Germinal center (tissue), 1 donor: ENCODE measurements at places on chromosomes 1 and 21.

- no peak for DNase-seq
These were observed 140.9 kb downstream of the ACTL8 start for GRCh38 chr1:17895986-17896385.

DNA sequence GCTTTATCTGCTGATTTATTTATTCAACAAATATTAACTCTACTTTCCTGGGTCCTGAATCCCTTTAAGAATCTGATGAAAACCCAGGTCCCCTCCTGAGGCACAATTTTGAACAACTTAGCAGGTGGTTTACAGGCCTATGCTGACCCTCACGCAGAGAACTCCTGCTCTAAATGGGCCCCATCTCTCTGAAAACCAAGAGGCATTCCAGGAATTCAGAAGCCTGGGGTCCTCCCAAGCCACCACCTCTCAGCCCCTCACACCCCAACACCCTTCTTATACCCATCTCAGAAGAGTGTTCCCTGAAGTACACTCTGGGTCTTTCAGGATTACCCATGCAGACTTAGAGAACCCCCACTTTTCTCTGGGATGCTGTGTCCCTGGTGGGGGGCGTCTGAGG, 34.5 kb downstream of the LHX4 start:
- DNase-seq, result no peak

DNA sequence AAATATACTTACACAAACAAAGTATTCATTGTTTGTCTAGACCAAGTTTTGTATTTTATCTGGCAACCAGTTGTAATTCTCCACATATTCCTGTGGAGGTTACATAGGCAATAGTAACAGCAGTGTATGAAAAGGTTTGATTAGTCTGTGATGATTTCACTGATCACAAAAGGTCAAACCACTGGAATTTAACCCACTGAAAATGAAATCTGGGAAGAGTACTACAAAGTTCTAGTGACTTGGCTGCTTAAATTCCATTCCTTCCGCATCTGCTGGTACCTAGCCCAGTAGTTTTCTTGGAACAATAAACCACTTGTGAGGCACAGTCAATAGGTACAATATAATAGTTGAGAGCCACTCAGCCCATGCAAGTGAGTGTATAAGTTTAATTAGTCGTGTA, 205.4 kb downstream of the NFIA start:
- DNase-seq, result no peak

- DNase-seq, result no peak
These were observed 42.8 kb upstream of the ENAH start for GRCh38 chr1:225695578-225696337.

GRCh38 chr1:15997637-15998280, 6.3 kb upstream of the SRARP start:
- DNase-seq, result no peak

- no peak for DNase-seq
These were observed 204.0 kb upstream of the HMCN1 start for GRCh38 chr1:185530215-185530614.

DNA sequence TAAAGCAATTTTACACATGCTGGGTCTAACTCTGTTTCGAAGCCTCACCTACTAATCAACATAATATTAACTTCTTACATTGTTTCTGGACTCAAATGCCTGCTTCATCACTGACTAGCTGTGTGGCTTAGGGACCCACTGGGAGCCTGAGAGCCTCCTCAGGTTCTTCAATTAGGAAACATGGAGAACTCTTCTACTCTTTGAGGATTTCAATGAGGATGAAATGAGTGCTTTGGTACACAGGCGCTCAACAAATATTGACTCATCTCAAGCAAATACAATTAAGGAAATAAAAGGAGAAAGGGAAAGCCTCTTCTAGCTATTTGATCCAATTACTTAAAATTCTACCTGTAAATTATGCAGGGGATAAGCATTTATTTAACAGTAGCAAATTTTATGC, 84.4 kb upstream of the JAK1 start:
- no peak for DNase-seq

DNA sequence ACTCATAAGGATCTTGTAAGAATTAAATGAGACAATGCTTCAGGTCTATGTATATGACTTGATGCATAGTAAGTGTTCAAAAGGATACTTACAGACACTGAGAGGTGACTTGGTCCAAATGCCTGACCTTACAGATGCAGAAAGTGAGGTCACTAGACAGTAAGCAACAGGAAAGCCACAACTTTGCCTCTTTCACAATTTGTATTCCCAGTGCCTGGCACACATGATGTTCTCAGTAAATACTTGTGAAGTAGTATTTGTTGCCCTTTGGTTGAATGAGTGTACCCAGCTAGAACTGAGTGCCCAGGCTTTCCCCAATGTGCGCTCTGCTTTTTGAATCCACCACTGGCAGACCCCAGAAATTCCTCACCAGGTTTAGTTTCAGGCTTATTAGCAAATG, 105.1 kb downstream of the BEND5 start:
- DNase-seq, result no peak

DNA sequence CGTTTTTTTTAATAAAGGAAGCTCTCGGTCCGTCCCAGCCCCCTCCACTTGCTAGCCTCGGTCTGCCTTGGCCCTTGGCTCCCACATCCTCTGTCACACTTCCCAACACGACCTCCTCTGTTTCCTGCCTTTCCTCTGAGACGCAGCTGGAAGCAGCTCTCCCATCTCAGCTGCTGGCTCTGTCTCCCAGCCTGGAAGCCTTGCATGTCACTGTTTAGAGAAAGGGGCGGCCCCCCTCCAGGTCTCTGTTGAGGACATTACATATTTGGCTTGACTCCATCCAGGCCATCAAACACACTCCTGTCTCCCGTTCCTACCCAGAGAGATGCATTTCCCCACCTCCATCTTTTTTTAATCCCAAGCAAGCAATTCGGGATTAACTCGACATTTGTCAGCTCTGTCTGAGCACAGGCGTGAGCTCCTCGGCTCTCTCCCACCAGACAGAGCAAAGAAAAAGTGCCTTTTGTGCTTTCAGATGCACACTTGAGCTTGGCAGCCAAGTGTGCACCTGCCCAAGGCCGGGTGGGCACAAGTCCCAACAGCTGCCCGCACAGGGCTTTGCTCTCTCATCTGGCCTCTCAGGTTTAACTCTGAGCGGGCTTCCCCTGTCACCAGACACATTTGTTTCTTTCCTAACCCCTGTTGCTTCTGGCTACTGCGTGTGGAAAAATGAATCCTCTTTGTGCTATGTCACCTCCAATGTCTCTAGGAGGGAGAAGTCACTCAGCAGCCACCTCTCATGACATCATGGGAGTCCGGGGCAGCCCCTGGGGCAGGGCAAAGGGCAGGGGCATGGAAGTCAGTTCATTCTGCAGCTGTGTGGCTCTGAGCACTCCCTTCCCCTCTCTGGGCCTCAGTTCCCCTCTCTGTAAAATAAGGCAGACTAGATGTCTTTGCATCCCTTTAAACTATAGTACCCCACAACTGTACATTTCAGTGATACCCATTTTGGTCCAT, 108.3 kb downstream of the KCND3 start:
- no peak for DNase-seq

- peak; percentile 63 for DNase-seq
These were observed 440 bp downstream of the PIGP start for GRCh38 chr21:37072274-37072987.

DNA sequence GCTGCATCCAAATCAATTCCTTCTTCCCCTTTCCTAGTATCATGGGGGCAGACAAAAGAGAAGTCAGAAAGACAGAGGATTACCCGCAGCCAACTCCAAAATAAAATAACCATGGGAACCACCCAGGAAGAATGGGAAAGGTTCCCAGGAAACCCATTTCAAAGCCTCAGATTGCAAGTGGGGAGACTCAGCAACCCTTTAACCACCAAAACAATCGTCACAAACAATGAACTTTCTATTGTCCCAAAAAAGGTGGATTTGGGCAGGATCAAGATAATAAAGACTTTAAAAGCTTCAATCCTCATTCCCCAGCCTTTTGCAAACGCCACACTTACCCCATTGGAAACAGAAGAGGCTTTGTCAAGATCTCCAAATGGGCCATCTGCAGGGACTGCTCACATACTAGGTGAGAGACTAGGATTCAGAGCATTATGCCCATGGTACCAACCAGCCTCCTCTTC, 5.1 kb downstream of the TIAM1 start:
- DNase-seq, result no peak

GRCh38 chr1:240967070-240967724, 355.2 kb upstream of the GREM2 start:
- no peak for DNase-seq

GRCh38 chr1:183236158-183236725, 50.2 kb downstream of the LAMC2 start:
- no peak for DNase-seq

DNA sequence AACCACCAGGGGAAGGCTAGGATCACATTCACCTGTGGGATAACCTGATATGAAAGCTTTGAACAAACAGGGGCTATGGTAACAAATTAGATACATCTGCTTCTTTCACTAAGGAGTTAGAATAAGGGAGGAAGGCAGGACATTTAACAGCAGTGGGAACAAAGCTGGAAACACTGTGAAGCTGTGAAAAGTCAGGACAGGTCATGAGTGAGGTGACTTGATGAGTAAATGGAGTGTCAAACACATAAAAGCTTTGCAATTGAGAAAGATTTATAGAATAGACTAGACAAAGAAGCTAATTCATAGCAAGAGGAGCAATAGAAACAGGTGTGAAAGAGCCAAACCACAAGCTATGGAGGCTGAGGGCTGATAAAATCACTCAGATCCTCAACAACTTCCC, 110.0 kb downstream of the ASTN1 start:
- no peak for DNase-seq

GRCh38 chr1:8169364-8170058, 143.4 kb upstream of the ERRFI1 start:
- DNase-seq, result peak; percentile 55

DNA sequence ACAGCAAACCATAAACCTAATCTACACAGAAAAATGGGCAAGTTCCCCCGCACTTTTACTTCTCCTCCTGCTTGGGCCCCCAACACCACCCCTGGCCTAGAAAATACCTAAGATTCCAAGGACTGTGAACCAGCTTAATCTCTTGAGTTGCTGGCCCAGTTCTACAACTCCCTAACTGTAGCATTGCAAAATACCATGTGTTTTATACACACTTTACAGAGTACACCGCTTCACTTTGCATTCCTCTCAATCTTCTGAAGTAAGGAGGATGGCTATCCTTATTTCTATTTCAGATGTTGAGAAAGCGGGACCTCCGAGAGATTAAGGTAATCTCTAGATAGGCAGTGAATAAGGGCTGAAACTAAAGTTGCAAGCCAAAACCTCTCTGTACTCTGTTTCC, 408.3 kb upstream of the NR5A2 start:
- no peak for DNase-seq

DNA sequence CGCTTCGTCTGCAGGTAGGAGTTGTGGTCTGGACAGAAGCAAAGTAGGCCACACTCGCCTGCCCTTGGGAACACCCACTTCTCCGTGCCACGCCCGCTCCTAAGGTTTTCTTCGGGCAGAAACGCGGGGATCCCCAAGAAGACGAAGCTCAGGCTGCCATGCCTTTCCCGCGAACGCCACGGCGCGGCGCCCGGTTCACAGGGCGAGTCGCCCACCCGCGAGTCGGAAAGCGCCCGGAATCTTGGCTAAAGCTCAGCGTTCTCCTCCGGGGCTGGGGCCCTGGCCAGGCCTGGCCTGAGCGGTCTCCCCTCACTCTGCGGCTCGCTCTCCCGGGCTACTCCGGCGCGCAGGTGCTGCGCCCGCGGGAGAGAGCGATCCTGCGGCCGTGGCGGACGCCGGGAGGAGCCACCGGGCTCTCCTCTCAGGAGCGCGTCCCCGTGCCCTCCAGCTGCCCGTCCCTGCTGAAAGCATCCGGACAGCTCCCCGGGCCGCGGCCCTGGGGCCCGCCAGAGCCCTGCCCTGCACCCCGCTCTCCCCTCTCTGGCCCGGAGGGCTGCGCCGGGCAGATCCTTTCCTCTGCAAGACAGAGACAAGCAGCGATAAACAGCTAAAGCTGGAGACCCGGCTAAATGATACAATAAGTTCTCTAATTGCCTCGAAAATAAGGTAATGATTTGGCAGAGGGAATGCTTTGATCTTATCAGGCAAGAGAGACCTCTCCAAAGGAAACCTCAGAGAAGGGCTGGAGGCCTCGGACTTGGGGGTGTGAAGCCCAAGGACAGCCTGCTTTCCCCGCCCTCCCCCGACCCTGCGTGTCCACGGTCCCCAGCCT, 6.7 kb upstream of the WNT2B start:
- DNase-seq, result peak; percentile 51

DNA sequence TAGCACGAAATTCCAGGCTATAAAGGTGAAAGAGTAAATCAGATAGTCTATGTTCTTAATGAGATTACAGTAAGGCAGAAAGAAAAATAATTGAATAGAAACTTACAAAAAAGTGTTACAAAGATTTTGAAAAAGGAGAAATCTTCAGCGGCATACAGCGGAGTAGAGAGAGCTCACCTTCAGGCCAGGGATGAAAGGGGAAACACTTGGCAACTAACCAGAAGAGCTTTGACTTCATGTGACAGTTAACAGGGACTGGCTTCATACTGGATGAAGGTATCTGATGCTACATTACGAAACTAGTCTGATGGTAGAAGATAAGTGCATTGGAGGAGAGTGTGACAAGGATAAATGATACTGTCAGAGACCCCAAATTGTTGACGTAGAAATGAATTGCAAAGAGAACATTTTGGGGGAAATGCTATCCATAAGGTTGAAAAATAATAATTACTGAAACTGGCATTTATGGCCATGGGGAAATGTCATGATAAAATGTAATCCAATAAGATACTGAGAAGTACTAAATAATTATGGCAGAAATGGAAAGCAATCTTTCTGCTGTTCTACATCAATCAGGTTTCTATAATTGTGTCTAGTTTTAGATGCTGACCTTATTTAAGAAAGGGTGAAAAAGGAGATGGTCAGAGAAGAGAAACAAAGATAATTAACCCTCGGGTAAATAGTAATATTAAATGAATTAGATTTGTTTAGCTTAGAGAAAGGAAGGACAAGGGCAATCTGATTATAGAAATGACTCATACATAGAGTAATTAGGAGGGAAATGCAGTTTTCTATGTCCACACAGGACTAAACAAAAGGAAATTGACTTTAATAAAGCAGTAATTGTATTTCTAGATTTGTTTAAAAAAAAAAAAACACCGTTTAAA, 808.7 kb downstream of the NCAM2 start:
- DNase-seq, result no peak

DNA sequence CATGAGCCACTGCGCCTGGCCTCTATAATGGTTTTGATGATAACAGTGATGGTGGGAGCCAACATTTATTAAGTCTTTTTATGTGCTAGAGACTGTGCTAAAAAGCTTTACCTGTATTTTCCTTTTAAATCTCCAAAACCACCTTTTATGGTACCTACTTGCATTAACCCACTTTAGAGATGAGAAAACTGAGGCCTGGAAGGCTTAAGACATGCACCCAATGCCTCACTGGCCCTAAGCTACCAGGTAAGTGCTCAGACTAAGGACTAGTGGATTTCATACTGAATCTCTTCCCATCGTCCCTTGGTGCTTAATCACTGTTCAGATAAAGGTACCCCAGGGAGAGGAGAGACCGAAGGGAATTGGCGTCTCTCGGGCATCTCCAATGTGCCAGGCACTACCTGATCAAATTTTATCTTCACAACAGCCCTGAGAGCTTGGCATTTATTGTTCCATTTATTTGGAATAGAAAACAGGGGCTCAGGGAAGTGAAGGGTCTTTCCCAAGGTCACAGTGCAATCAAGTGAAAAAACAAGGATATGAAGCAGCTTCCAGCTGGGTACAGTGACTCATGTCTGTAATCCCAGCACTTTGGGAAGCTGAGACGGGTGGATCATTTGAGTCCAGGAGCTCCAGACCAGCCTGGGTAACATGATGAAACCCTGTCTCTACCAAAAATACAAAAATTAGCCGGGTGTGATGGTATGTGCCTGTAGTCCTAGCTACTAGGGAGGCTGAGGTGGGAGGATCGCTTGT, 84.2 kb downstream of the LACTBL1 start:
- DNase-seq, result no peak

GRCh38 chr1:54798206-54798605, 2.9 kb downstream of the TTC22 start:
- DNase-seq, result no peak
